ENCODE measurements at places on chromosomes 13 and 19.

DNA sequence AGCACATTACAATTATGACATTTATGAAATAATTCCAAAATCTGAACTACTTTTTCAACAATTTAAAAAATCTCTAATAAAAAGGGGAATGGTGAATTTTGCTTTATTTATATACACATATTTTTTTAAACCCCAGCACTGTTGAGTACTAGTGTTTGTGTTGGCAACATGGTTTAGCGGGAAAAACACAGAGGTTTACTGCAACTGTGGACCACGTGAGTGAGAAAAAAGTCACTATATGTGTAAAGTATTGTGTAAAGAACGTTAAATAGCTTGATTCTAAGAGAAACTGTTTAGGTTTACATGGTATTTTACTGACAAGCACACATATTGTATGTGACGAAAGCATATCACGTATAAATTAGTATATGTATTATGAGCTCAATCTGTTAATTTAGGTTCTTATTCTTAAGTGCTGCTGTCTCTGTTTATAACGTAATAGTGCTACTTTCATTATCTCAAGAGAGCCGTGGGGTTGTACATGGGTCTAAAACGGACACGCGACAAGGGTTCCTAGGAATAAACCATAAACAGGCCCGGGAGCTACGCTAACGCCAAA, 617 bp downstream of the SKA3 start:
- DNase-seq: no peak

- no peak for DNase-seq
Measured at GRCh38 chr19:19039901-19040300, 6.5 kb downstream of the ARMC6 start.

DNA sequence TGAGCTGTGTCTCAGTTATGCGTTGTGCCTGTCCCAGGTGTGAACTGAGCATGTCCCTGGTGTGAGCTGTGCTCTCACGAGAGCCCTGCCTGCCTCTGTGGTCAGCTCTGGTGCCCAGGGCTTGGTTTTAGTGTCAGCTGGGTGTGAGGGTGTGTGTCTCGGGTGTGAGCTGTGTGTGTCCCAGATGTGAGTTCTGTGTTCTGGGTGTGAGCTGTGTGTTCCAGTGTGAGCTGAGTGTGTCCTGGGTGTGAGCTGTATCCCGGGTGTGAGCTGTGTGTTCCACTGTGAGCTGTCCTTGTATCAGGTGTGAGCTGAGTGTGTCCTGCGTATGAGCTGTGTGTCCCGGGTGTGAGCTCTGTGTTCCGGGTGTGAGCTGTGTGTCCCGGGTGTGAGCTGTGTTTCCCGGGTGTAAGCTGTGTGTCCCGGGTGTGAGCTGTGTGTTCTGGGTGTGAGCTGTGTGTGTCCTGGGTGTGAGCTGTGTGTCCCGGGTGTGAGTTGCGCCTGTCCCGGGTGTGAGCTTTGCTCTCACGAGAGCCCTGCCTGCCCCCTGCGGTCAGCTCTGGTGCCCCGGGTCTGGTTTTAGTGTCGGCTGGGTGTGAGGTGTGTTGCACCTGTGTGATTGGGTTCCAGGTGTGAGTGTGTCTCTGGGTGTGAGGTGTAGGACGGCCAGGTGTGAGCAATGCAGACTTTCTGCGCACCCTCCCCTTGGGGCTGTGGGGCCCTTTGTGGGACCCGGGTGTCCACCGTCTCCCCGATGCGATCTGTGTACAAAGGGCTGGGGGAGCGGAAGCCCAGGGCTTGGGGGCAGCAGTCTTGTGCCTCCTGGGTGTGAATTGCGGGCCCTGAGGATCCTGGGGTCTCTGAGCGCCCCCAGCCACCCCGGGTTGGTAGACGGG, 7.1 kb upstream of the PEAK3 start:
- no peak for DNase-seq

- DNase-seq: no peak
Measured at GRCh38 chr13:49625392-49626079, 2.8 kb upstream of the ARL11 start.

GRCh38 chr19:58366585-58367430, 4.3 kb upstream of the ZNF497 start:
- DNase-seq: no peak

DNA sequence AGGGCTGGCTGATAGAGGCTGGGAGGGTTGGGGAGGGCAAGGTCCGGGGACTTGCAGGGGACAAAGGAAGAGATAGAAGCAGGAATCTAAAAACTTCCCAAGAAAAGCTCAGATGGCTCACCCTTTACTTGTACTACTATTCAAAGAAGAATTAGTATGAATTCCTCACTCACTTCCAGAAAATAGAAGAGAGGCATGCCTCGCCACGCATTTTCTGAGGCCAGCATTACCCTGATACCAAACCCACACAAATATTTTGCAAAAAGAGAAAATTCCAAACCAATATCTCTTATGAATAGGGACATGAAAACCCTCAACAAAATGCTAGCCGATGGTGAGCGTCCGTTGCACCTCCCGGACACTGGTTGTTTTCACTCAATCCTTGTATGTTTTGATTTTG, 54.0 kb downstream of the ING1 start:
- no peak for DNase-seq

- DNase-seq: no peak
Measured at GRCh38 chr19:49696115-49696514, 5.2 kb downstream of the CPT1C start.

Measured in hypothalamus (tissue), 51 donors.